ENCODE measurements at places on chromosomes 12 and 14.

DNA sequence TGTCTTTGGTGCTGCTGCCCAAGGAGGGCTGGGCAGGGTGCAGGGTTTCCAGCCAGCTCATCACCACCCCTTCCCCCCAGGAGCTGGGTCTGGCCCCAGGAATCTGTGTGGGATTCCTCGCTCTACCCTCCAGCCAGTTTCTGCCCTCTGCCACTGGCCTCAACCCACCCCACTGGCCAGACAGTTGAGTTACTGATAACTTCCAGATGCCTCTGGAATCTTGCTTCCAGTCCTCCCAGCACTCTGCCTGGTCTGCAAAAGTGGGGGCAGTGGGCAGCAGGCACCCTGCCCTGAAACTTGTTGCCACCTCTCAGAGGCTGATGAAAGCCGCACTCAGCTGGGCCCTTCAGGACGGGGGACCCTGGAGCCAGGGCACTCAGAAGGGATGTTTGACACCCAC is 20.1 kb upstream of the TBX3 start:
- DNase-seq: no peak

DNA sequence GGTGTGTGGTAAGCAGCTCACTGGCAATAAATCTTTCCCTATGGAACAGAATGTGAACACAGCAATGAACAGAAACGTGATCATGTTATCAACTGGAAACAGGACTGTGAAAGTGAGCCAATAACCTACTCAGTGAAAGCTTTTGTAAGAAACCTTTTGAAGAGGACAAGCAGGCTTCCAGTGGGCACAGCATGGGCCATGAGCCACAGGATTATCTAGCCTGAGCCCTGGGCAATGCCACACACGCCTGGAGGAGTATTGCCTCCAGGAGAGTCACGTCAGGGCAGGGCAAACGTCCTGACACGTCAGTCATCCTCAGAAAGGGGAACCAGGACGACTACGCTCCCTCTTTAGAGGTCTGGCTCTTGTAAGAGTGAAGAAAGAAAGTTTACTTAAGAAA is 32.3 kb downstream of the NRDE2 start:
- peak; percentile 59 for DNase-seq

DNA sequence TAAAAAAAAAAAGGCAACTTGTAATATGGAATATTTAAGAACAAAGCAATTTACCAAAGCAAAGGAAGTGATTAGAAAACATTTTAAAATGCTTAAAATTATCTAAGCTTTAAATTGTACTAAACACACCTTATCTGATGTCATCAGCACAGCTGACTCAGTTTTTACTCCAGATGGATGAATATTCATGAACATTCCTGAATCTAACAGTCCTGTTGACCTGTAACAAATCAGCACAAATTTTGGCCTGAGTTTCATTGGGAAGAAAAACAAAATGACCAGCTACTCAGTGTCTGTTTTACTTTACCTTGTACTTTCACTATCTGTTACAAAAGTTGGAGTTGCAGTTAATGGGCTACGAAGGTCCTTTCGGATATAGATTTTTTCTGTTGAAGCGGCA is 16.0 kb downstream of the NR2C1 start:
- no peak for DNase-seq

DNA sequence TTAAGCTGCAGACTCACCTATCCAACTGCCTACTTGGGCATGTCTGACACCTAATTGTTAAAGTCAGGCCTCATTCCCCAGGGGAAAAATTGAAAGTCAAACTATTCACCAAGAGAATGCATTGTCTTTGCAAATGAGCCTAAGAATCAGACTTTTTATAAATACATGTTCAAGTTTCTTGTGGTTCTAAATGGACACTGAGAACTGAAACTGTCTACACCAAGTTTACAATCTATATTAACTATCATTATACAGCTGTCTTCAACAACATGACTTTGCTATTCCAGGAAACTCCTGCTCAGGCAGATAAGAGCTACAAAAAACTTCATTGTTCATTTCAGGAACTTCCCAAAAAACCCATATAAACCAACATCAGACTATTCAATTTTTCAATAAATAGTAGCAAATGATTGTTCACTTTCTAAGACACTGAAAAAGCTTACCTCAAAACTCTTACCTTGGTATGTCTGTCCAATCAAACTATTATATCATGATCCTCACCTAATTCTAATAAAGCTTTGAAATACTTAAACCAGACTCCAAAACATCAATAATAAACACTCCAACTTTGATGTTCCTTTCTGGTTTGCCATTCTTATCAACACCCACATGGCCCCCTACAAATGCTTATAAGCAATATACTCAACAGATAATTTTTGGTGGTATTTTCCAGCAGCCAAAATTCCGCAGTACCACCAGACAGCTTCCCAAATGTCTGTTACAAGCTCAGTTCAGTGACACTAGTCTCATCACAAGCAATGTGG is 24.2 kb downstream of the CDK17 start:
- no peak for DNase-seq

Data from HL-60 (cell line).